Right atrium auricular region (tissue), 2 donors: ENCODE measurements at places on chromosomes 4 and X. TPM values are rescaled to one million over a fixed set of nuclear protein-coding genes. Genes with fewer than 3 reads are reported as not detected.

- no peak for DNase-seq
Measured at GRCh38 chr4:26557164-26557563, 26.7 kb upstream of the TBC1D19 start.

DNA sequence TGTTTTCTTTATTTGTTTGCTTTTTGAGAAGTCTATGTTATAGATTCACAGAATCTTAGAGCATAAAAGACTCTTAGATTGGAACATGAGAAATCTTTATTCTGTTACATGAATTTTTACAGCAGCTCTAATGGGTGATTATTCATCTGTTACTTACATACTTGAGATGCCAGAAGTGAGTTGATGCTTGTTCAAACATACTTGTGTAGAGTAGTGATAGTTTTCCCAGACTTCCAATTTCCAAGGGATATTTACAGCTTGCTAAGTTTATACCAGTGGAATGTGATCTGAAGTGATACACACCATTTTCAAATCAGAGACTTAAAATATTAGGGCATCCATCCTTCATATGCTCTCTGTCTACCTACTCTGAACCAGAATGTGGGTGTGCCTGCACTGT lies 252.9 kb upstream of the SMIM31 start:
- DNase-seq, result no peak

DNA sequence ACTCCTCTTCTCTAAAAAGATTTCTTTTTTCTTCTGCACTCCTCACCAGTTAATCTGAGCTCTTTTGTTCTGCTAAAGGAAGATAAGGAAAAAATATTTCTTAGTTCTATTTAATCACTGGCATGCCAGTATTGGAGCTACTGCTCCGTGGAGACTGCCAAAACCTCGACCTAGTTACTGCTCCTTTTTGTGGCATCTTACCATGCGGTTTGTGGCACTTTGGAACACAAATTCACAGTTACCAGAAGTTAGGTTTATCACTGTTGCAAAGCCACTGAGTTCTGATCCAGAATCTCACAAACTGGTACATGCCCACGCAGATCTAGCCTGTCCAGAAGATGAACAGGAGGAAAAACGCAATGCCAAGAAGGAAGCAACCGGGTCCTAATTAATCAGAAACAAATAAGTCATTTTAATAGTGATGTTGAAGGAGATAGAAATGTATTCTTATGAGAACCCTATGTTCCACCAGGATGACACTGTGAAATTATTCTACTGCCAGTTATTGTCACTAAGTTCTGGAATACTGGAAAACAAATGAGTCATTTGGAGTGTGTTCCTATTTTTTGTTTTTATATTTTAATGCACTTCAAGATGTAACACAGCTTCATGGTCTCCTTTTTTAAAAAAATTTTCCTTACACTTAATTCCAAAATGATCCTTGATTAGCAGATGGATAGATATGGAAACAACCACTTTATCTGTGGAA lies 106.7 kb upstream of the GK2 start:
- no peak for DNase-seq

DNA sequence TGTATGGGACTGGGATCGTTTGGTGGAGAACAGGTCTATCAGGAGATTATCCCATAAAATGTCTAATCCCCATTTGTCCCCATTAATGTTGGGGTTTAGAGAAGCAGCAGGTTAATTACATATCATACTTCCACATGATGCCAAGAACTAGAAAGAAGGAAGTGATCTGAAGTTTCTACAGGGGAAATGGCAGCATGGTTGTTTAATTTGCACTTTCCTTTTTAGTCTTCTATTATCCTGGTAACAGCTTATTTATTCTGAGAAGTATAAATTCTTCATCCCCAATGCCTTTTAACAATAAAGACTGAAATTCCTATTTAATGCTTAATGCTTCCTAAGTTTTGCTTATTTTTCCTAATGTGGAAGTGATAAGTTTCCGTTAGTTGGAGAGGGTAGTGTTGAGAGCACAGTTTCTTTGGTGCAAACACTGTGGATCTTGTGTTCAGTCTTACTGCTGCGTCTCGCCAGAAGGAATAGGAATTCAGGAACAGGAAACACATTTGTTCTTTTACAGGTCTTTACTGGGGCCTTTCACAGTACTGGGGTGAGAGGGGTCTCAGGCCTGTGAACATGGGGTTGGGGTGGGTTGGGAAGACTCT lies 59.5 kb upstream of the TADA2B start:
- DNase-seq, result no peak

- DNase-seq, result no peak
Measured at GRCh38 chr4:148017801-148018200, 285.9 kb downstream of the ARHGAP10 start.

DNA sequence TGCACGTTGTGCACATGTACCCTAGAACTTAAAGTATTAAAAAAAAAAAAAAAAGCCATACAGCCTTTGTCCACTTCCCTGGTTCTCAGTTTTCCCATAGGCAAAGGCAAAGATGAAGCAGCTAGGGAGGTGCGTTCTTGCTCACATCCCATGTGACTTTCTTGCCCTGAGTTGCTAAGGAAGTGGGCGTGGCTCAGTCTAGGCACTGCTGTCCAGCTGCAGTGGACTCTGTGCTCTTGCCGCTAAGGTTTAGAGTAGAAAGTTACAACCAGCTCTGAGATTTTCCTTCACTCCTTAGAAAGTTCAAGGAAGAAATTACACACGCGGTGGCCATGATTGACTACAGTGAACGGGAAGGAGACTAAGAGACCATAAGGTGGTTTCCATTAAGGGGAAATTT lies 144.7 kb downstream of the NAA11 start:
- no peak for DNase-seq

DNA sequence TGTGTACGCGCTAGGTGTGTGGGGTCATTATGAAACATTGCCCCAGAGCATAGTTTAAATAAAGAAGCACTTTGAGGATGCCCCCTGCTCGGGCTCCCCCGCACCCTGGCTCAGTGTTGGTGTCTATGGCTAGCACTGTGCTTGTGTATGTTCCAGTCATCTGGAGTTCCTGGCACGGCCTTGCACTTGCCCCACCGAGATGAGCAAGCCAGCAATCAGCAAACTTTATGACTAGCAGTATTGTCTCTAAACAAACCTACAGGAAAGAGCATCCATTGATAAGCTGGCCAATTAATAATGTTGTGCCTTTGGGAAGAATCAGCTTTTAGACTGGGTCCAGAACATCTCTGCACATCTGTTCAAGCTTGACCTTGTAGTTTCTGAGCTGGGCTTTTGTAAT lies 707 bp upstream of the SHROOM4 start:
- DNase-seq, result no peak

- no peak for DNase-seq
Measured at GRCh38 chrX:13090339-13091110, 46.1 kb upstream of the FAM9C start.

Gene SLC38A5
- 4.9 TPM for total RNA-seq

Gene NAP1L3
- total RNA-seq, result 7.5 TPM

Gene EXOC1L
- total RNA-seq, result not detected

Gene PAGE2B
- total RNA-seq, result not detected

Gene CTAG1B
- not detected for total RNA-seq

Gene ARR3
- not detected for total RNA-seq

Gene VCX3A
- not detected for total RNA-seq
